ENCODE measurements at places on chromosomes 13 and 19. TPM values are rescaled to one million over a fixed set of nuclear protein-coding genes. Genes with fewer than 3 reads are reported as not detected.

DNA sequence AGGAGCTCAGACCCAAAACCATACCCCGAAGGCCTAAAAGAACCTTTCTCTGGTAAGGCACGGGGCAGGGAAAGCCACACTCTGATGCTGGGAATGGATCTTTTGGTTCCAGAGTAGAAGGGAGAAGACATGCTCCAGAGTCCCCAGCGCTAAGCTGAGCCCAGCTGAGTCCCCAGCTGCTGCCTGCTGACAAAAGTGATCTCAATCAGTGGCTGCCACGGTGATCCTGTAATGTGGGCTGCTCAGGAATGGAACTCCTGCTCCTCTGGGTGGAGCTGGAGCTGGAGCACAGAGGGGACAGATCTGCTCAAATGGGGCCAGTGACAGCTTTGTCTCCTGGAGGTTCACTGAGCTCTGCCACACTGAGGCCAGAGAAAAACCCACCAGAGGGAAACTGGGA, 70.5 kb downstream of the MLLT1 start:
- DNase-seq, result no peak

GRCh38 chr19:45115809-45116615, 23.0 kb downstream of the PPP1R37 start:
- no peak for DNase-seq

- DNase-seq, result no peak
Observed at GRCh38 chr13:98575009-98575903, 1.7 kb downstream of the STK24 start.

DNA sequence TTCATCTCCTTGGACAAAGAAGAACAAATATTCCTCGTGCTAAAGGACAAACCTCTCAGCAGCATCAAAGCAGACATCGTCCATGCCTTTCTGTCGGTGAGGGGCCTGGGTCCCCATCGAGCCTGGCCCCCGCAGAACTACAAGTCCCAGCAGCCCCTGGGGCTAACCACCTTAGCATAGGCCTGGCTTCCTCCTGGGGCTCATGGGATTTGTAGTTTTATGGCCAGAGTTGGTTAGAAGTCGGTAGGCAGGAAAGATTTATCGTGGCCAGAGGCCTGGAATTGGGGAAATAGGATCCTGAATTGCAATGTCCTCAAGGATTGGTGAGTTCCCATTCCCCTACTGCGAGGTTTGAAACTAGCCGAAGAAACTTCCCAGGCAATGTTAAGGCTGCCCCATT, 19.6 kb downstream of the TMEM150B start:
- peak; percentile 25 for DNase-seq

DNA sequence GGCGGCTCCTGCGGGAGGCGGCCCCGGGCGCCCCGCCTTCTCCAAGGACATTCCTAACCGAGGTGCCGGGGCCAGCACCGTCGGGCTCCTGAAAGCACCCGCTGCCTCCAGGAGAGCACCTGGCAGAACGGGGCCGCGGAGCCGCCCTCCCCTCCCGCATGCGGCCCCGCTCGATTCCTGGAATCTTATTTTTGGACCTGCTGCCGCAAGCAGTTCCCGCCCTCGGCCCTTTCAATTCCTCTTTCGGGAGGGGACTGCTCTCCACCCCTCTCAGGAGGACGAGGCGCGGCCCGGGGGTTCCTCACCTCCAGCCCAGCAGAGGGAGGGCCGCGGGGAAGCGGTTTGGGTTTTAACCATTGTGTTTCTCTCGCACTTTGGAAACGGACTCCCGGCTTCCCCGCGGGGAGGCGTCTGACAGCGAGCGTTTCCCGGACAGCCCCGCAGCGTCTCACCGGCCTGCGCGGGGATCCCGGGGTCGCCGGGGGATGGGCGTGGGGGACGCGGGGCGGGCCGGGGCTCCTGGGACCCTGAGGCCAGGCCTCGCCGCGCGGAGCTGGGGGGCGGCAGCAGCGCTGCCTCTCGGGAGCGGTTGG, 849 bp downstream of the GAS6 start:
- peak; percentile 41 for DNase-seq

DNA sequence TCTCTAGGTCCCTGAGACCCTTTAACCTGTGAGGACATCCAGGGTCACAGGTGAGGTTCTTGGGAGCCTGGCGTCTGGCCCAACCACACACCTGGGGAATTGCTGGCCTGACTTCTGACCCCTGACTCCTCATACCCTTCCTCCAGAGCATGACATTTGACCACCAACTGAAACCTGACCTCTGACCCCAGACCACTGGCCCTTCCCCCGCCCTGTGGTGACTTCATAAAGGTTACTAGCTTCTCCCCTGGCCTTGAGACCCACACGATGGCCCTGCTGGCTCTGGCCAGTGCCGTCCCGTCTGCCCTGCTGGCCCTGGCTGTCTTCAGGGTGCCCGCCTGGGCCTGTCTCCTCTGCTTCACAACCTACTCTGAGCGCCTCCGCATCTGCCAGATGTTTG, at the start of gene SPACA6:
SPACA6 (plus strand) TSS at position 71 of the 400 bp plus-strand sequence; CDS start at position 268, 197 bp downstream.
- no peak for DNase-seq

GRCh38 chr13:50923272-50923671, 13.7 kb downstream of the RNASEH2B start:
- DNase-seq, result no peak

DNA sequence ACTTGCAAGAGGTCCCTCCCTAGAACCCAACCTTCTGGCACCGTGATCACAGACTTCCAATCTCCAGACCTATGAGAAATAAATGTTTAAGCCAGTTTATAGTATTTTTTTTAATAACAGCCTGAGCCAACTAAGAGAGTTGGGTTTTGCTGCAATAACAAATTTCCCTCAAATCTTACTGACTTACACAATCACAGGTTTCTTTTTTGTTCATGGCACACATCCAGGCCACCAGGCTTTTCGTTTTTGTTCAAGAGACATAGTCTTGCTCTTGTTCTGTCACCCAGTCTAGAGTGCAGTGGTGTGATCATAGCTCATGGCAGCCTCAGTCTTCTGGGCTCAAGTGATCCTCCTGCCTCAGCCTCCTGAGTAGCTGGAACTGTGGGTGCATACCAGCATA, 2.0 kb upstream of the SELENOV start:
- DNase-seq, result peak; percentile 11

DNA sequence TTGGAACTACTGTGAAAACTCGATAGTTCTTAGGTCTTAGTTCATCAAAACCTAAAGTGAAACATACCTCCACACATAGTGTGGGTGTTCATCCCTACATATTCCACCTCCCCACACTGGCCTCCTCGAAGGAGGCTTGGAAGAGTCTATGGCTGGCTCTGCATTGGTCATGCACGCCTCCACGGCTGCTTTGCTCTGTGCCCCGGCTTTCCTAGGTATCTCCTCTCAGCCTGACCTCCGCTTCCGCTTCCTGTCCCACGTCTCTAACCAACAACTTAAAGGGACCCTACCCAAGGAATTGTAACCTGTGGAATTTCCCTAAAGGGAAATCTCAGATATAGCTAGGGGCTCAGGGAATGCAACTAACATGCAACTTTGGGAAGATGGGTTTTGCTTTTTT, 79.7 kb upstream of the MBNL2 start:
- no peak for DNase-seq

SLITRK6 gene
- total RNA-seq, result 0.18 TPM

LIN37 gene
- 15.3 TPM for total RNA-seq

Data from fibroblast of the aortic adventitia (primary cell).